ENCODE measurements at places on chromosomes 16 and 17. TPM values are rescaled to one million over a fixed set of nuclear protein-coding genes. Genes with fewer than 3 reads are reported as not detected.

The TMC8 gene
- total RNA-seq: 234 TPM

The ABCA10 gene
- total RNA-seq: 0.44 TPM

The HBA2 gene
- total RNA-seq: 0.59 TPM

The KRT32 gene
- not detected for total RNA-seq

The ARHGAP23 gene
- total RNA-seq: 0.57 TPM

The SLC16A6 gene
- total RNA-seq: 3.8 TPM

The PDE6G gene
- total RNA-seq: 8.7 TPM

The RNF43 gene
- total RNA-seq: 0.47 TPM

The SAMD14 gene
- total RNA-seq: 3.6 TPM

The GLYR1 gene
- 120 TPM for total RNA-seq

The KRTAP9-9 gene
- total RNA-seq: not detected

The JPH3 gene
- total RNA-seq: not detected

The SMG6 gene
- total RNA-seq: 35.3 TPM

The ITGA2B gene
- 0.44 TPM for total RNA-seq

The MPP2 gene
- 1.4 TPM for total RNA-seq

The DUSP3 gene
- 11.7 TPM for total RNA-seq

The SGCA gene
- 0.49 TPM for total RNA-seq

The RRAD gene
- total RNA-seq: 0.83 TPM
